ENCODE measurements at places on chromosomes 6 and 20. TPM values are rescaled to one million over a fixed set of nuclear protein-coding genes. Genes with fewer than 3 reads are reported as not detected.

The SLC4A11 gene
- total RNA-seq = 1.9 TPM

The BHLHE23 gene
- not detected for total RNA-seq

The ECT2L gene
- not detected for total RNA-seq

The REM1 gene
- not detected for total RNA-seq

The PPIL6 gene
- 0.56 TPM for total RNA-seq

The NT5E gene
- total RNA-seq = 13.1 TPM

The MYL9 gene
- 0.62 TPM for total RNA-seq

The PACRG gene
- not detected for total RNA-seq

The SRSF6 gene
- 158 TPM for total RNA-seq

The LTB gene
- 43.4 TPM for total RNA-seq

The RAET1G gene
- not detected for total RNA-seq

The MEI4 gene
- not detected for total RNA-seq

The SIRPB2 gene
- not detected for total RNA-seq

The HLA-DQA2 gene
- not detected for total RNA-seq

The TNFRSF6B gene
- total RNA-seq = 1.0 TPM

The PSORS1C2 gene
- not detected for total RNA-seq

The SRPK1 gene
- total RNA-seq = 98.3 TPM
